ENCODE measurements at places on chromosomes 6 and 20.

DNA sequence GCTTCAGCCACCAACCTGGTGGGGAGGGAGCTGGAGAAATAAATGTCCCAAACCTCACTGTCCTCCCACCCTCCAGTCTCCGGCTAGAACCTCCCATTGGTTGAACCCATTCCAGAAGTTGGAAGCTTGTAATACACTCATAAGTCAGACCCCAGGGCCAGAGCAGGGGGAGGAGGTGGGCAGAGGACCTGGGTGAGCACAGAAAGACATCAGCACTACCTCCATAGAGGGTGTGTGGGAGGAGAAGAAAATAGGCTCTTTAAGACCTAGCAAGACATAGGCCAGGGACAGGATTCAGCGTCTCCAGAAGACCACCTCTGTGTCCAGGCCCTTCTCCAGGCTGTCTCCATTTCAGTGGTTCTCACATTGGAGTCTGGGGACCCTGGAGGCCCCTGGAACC, 73.3 kb upstream of the TOP1 start:
- no peak for DNase-seq

DNA sequence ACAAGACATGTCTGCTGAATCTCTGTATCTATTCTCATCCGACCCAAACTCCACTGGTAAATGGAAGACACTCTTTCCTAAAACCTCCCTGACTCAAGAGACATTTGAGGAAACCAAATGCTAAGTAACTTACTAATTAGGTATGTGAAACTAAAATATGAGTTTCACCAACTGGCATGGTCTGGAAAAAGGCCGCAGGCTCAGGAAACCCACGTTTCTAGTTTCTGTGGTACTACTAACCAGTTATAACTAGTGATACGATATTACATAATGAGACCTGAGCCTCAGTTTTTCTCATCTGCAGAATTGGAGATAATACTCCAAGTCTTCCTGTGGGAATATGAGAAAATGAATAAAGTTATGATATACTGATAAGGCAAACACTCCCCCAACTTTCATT, 39.9 kb downstream of the ZNF391 start:
- no peak for DNase-seq

DNA sequence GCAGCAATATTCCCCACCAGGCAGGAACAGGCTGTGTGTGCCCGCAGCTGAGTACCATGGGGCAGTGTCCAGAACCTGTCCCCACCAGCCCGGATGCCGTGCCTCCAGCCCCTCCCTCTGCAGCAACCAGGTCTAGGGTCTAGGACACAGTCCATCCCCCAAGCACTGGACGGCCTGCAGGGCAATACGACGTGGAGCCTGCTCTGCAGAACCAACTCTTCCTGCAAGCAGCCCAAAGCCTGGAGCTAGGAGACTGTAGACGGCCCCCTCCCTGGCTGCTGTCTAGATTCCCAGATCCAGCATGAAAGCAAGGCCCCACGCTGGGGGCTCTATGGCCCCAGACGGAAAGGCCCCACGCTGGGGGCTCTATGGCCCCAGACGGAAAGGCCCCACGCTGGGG, 128.2 kb upstream of the AFDN start:
- no peak for DNase-seq

DNA sequence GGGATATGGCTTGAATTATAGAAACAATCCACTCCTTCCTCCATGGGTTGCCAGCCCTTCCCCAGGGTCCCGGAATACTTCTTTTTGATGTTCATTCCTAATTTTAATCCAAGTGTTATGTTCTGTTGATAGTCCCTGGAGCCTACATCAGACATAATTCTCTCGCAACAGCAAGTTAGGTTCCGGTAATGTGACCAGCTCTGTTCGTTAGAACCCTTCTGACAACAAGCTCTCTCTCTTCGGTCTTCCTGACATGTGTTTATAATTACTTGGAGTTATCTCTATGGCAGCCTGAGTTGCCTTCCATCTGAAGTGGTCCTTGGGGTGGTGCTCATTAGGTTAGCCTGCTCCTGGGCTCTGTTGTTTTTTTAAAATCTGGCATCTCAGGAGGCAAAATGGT, 506.9 kb upstream of the JARID2 start:
- DNase-seq: no peak

DNA sequence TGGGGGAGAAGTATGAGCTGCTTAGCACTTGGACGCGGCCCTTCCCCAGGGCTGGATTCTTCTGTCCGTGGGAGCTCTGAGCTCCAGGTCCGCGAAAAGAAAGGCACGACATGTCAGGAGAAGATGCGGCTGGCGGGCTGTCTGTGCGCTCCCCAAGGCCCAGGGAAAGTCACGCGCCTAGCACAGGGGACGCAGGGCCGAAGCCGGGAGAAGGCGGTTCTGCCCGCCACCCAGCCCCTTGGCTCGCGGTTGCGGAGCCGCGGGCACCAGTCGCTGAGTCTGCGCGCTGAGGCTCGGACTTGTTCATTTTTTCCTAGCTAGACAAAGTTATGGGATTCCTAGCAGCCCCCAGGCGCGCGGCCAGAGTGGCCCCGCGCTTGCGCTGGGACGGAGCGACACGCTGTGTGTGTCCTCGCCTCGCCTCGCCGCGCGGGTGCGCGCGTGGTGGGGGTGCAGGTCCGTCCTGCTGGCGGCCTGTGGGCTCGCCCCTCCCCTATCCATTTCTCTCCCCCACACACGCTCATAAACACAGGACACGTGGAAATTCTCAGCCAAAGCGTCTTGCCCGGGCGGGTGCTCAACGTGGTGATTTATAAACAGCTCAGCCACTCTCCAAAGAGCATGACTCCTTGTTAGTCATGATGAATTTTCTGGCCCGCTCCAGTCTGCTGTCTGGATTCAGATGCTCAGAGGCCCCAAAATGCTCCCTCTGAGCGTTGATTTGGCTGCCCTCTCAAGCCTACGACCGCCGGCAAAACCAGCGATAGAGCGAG, 1.9 kb upstream of the POU3F2 start:
- no peak for DNase-seq

- no peak for DNase-seq
These were observed 131.1 kb downstream of the LRRC1 start for GRCh38 chr6:53925891-53926290.

GRCh38 chr20:64065062-64065973, 2.3 kb downstream of the TCEA2 start:
- peak; percentile 26 for DNase-seq

All from CD4-positive, alpha-beta T cell (primary cell).